Activated T-helper 2 cell treated with anti-CD3 and anti-CD28 coated beads, Interferon-gamma antibody, Interleukin-2, Interleukin-4, amounts not matched to agents 10 μg/mL and 5 μg/mL and 100 μg/mL, durations not matched to agents 14 hours and 24 hours and 36 hours (primary cell): ENCODE measurements at places on chromosomes 11 and 22.
A peak's percentile ranks its signal among the peaks of the same experiment; 100 is the strongest.

DNA sequence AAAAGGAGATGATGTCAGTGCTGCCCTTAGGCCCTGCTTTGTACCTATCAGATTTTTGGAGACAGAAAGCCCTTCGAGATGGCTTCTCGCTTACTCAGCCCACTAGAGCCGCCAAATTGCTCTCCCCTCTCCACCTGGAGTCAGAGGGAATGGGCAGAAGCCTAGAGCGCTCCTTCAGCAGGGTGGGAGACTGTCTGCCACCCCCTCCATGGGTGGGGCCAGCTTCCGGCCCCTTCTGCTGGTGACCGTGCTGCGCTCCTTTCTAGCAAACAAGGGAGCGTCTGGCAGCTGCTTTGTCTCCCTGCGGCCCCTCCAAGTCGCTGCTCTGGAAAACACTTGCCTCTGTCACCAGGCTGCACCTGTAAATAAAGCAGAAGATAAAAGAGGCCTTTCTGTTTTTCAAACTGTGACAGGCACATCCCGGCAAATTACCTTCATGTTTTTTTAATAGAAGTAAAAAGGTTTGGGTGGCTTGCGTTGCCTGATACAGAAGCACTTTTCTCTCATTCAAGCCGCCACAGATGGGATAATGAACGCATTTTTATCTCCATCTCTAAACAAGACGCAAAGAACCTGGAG, 145.7 kb upstream of the NECTIN1 start:
- no peak overlapping the region for H3K27ac ChIP-seq
- H3K36me3 ChIP-seq, result no peaks in the 10 kb centered on the region
- H3K4me1 ChIP-seq, result no peaks in the 10 kb centered on the region
- no peak for DNase-seq

GRCh38 chr11:92104349-92104748, 120.3 kb upstream of the FAT3 start:
- H3K4me3 ChIP-seq, result no peak overlapping the region
- no peaks in the 10 kb centered on the region for H3K27me3 ChIP-seq
- H3K4me1 ChIP-seq, result no peaks in the 10 kb centered on the region
- no peak overlapping the region for H3K27ac ChIP-seq
- no peaks in the 10 kb centered on the region for H3K36me3 ChIP-seq

- no peaks in the 10 kb centered on the region for H3K4me1 ChIP-seq
- peaks cover 11% of the 10 kb centered on the region for H3K27me3 ChIP-seq
- DNase-seq, result no peak
- H3K27ac ChIP-seq, result no peak overlapping the region
- no peak overlapping the region for H3K4me3 ChIP-seq
Measured at GRCh38 chr22:28229566-28230485, 310.8 kb upstream of the PITPNB start.

DNA sequence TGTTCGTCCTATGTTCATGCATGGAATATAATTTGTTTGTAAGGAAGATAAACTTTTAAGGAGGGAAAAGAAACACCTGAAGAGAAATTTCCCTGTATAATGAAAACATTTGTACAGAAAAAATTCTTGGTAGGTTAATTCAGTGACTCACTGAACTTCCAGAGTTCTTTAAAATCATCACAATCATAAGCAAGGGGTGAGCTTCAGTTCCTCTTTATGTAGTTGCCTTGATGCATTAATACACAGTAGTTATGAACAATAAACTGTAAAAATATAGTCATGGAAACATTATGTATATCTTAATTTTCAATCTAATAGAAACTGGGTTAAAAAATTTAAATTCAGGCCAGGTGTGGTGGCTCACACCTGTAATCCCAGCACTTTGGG, 1.1 kb upstream of the C11orf65 start:
- no peak overlapping the region for H3K27ac ChIP-seq
- no peaks in the 10 kb centered on the region for H3K27me3 ChIP-seq
- no peaks in the 10 kb centered on the region for H3K36me3 ChIP-seq
- H3K4me1 ChIP-seq, result peaks cover 16% of the 10 kb centered on the region

- no peak overlapping the region for H3K27ac ChIP-seq
- H3K36me3 ChIP-seq, result no peaks in the 10 kb centered on the region
- no peaks in the 10 kb centered on the region for H3K27me3 ChIP-seq
Measured at GRCh38 chr11:38460896-38461295, 1862.9 kb upstream of the RAG2 start.

- no peak overlapping the region for H3K27ac ChIP-seq
- peaks cover 79% of the 10 kb centered on the region for H3K27me3 ChIP-seq
- H3K4me1 ChIP-seq, result peaks cover 9% of the 10 kb centered on the region
- H3K4me3 ChIP-seq, result no peak overlapping the region
Measured at GRCh38 chr11:62925308-62925707, 4.1 kb upstream of the CHRM1 start.

GRCh38 chr11:65900125-65900898, at the start of gene FOSL1:
TSS of gene FOSL1 (minus strand) at chr11:65900388. CDS start at chr11:65900339, 49 bp downstream.
- peaks cover 28% of the 10 kb centered on the region for H3K36me3 ChIP-seq
- DNase-seq, result peak; percentile 89
- peak within 1 kb of the TSS; percentile 82 for H3K4me3 ChIP-seq
- H3K4me1 ChIP-seq, result peaks cover 33% of the 10 kb centered on the region

GRCh38 chr22:48568736-48569330, 1258.8 kb downstream of the BRD1 start:
- H3K4me3 ChIP-seq, result no peak overlapping the region
- H3K36me3 ChIP-seq, result no peaks in the 10 kb centered on the region
- peaks cover 10% of the 10 kb centered on the region for H3K27me3 ChIP-seq

GRCh38 chr11:5703741-5704536, 14.3 kb downstream of the TRIM22 start:
- H3K4me1 ChIP-seq, result peaks cover 23% of the 10 kb centered on the region
- H3K27me3 ChIP-seq, result no peaks in the 10 kb centered on the region
- H3K27ac ChIP-seq, result no peak overlapping the region
- no peak overlapping the region for H3K4me3 ChIP-seq

DNA sequence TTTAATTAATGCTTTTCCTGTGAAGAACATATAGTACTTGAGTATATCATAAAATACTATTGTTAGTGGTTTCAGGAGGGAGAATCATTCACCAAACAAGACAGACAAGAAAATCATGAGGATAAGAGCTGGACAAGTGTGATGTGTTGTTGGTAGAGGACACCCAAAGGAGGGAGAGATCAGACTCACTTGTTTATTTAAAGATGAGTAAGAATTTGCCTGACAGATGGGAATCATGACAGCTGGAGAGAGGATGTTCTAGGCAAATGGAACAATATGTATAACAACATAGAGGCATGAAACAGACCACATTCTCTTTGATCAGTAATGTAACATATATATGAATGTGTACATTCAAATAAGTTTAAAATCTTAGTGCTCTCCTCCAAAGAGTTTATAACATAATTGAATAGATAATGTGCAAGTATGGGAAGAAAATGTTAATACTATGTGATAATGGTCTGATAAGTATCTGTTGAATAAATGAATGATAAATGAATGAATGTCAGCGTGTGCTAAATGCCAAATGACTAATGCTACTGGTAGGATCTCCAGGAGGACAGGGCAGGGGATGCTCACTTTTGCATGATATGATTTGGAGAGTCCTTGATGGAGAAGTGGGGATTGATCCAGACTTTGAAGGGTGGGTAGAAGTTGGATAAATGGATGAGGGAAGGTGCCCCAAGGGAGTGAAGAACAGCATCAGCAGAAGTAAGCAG, 228.9 kb upstream of the SORL1-AS1 start:
- H3K4me1 ChIP-seq, result no peaks in the 10 kb centered on the region
- DNase-seq, result no peak
- H3K36me3 ChIP-seq, result no peaks in the 10 kb centered on the region
- H3K27ac ChIP-seq, result no peak overlapping the region
- H3K4me3 ChIP-seq, result no peak overlapping the region

GRCh38 chr11:10225553-10225952, 68.5 kb downstream of the SBF2 start:
- no peaks in the 10 kb centered on the region for H3K4me1 ChIP-seq
- H3K27me3 ChIP-seq, result peaks cover 10% of the 10 kb centered on the region
- DNase-seq, result no peak
